NCI-H226 (cell line): ENCODE measurements at places on chromosomes 11 and 22.
A peak's percentile ranks its signal among the peaks of the same experiment; 100 is the strongest.

DNA sequence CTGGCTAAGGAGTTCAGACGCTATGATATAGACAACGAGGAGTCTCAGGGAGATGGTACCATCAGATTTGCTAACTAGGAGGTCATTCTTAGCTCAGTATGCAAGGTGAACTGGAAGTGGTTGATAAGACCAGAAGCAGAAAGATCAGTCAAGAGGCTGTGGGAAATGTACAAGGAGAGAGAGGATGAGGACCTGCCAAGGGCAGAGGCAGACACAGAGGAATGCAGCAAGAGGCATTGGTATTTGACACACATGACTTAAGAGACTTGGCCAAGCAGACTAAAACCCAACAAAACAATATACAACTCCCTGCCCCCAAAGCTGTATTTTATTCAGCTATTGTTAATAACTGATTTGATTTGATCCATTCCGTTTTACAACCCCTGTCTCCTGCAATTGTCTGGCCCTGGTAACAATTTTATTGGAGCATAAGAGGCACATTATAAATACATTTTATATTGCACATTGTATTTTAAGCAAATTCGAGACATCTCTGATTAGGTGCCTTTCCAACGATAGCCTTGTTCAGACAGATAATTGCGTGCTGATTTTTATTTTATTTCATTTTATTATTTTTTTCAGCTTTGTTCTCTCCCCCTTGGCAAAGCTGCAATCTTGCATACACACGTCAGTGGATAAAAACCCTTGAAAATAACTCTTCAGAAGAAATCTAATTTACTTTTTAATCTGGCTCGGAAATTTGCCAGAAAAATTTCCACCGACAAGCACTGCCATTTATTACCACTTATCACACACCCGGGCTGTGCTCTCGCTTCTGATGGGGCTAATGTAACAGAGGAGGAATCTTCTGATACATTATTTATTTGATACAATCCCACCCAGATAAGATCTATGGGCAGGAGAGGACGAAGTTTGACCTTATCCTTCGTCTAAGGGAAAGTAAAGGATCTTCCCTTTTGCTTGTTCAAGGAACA, 237.8 kb downstream of the NXPE2 start:
- no peak for DNase-seq

DNA sequence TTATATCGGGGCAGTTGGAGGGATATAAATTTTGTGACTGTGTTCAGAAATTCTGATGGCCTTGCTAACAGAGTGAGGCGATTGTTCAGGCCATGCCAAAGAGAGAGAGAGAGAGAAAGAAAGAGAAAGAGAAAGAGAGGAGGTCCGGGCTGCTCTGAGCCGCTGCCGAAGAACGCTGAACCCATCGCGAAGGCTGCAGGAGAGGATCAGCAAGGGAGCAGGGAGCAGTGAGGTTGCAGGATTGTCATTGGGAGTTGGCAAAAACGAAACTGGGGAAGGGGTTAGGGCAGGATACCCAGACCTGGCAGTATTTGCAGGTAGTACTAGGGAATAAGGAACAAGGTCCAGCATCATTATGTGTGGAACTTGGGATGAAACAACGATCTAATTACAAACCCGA, 537.1 kb downstream of the INSC start:
- no peak for DNase-seq

- peak; percentile 90 for DNase-seq
These were observed 21.8 kb downstream of the CLMP start for GRCh38 chr11:123173040-123173855.

DNA sequence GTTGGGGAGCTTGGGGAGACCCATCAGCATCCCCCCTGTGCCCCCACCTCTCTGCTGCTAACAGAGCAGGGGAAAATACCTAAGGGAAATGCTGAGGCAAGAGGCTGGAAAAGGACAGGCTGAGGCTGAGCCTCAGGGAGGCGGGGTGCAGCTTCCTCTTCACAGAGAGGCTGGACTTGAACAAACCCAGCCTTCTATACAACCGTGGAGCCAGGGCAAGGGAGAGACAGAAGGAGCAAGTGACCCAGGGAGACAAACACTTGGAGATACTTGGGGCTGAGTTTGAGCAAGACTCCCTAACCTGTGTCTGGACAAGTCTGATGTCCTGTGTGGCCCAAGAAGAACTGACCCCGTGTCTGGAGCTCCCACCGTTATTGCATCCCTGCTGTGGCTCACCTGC, at the start of gene SLCO2B1:
SLCO2B1 (plus strand) TSS at position 229 of the 400 bp plus-strand sequence. CDS start 275 bp downstream, outside the sequence.
- DNase-seq, result no peak

- DNase-seq, result no peak
These were observed 149.4 kb downstream of the SNX19 start for GRCh38 chr11:130766650-130767565.

DNA sequence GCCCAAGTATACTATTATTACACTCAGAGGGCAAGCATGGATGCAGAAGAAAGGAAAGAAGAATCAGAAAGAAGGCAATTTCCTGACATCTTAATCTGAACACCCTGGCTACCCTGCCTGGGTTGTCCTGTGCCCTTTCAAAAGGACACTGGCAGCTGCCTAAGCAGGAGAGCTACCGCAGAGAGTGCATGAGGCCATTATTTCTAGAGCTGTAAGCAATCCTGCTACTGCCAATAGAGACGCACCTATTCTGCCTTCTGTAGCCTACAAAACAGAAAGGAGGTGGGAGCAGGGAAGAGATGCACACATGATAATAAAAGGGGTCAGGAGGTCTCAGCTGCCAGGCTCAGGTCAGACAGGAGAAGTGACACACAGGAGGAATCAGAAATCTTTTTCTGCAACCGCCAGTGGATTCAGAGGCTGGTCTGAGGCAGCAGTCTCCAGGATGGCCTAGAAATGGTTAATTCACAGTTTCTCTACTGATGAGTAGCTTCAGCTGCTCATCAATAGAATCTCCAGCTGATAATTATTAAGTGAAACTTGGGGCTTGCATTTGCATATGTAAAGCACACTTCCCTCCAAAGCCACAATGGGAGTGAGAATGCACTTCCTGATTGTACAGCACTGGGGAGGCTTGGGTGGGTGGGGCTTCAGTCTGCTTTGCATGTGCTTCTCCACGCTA, 253.9 kb downstream of the LARGE1 start:
- no peak for DNase-seq

DNA sequence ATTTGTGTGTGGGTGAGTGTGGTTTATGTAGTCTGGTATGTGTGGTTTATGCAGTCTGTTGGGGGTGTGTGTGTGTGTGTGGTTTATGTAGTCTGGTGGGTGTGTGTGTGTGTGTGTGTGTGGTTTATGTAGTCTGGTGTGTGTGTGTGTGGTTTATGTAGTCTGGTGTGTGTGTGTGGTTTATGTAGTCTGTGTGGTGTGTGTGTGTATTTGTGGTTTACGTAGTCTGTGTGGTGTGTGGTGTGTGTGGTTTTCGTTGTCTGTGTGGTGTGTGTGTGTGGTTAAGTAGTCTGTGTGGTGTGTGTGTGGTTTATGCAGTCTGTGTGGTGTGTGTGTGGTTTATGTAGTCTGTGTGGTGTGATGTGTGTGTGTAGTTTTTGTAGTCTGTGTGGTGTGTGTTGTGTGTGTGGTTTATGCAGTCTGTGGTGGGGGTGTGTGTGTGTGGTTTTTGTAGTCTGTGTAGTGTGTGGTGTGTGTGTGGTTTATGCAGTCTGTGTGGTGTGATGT, 26.2 kb upstream of the PARVG start:
- DNase-seq, result no peak

DNA sequence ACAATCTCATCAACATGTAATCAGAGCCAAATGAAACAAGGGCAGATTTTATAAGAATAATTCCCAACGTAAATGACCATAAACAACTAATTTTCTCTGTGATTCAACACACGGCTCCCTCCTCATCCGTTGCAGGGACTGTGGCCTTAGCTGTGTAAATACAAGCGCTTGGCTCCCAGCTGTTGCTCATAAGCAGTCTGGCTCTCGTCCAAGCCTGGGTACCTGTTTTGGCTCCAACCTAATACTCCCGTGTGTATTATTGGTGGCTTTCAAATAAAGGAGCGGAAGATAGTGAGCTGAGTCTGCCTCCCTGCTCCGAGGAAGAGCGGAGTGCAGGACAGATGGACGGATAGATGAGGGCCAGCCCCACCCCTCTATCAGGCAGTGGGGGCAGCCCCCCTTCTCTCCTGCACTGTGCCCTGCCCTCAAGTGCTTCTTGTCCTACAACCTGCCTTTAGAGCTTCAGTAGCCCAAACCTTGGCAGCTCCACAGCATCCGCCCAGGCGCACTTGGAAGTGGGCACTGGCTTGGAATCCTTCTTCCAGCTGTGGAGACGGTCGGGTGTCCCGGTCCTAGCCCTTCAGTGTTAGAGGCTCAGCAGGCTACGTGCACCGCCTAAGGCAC, 670.9 kb downstream of the BRD1 start:
- no peak for DNase-seq

- no peak for DNase-seq
These were observed 11.7 kb downstream of the MIAT start for GRCh38 chr22:26669060-26669481.

- no peak for DNase-seq
These were observed 351.3 kb downstream of the LARGE1 start for GRCh38 chr22:33569018-33569417.

GRCh38 chr11:66047541-66048365, 1.2 kb downstream of the GAL3ST3 start:
- DNase-seq, result peak; percentile 22

DNA sequence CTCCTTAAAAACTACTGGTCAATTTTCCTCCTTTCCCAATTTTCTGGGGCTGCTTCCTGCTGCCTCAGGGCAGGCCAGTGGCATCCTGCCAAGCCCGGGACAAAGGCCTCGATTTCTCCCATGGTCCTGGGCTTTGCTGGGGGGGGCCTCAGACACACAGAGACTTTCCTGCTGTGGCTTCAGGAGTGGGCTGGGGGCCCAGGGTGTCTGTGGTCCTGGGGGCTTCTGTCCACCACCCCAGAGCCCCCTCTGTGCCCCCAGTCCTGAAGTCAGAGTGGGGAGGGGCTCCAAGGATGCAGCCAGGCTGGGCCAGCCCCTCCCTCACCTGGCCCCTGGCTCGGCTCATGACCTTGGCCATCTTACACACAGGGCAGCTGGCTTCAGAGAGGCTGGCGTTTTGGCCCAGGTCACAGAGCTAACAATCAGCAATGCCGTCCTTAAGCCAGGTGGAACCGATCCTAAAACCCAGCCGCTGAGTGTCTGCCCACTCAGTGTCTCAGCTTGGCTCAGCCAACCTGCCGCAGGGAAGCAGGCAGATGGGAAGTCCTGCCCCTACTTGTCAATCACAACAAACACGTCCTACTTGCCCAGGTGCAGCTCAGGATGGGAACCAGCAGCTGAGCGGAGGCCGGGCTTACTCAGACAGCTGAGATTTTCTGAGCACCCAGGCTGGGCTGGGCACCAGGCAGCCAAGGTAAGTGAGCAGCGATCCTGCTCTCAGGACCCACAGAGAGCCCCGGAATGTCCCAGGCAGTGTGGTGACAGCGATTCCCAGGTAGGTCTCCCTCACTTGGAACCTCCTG, 34.6 kb downstream of the OSBPL5 start:
- DNase-seq, result no peak

DNA sequence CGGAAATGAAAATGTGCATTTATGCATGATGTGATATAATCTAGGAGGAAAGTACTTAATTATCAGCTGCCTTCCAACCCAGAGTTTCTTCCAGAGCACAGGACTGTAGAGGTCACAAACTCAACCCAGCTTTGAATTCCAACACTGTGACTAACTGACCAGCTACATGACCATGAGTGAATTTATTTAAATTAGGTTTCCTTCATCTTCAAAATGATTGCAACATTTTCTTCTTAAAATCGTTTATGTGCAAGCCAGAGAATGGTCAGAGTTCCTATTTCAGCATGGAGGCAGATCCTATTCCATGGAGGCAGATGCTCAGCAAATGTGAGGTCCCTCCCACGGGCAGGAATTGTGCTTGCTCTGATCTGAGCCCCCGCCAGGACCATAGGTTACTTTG, 42.4 kb downstream of the OSBP start:
- peak; percentile 74 for DNase-seq

DNA sequence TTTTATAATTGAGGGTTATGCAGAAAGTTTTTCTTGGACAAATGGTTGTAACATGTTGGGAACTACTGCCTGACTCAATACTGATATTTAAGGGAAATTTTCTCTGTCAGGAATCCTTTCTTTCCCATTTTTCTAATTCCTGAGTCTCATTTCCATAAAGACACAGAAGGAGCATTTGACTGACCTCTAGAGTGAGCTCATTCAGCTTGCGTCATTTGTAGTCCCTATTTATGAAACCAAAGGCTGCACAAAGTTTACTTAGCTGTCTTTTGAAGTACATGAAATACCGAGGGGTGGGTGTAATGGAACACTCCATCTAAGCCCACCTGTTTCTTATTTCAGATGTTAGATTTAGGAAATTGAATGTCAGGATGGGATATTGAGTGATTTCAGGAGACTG, 359.5 kb upstream of the C11orf87 start:
- DNase-seq, result no peak

GRCh38 chr11:72680624-72681158, 6.5 kb upstream of the PDE2A start:
- DNase-seq, result no peak

DNA sequence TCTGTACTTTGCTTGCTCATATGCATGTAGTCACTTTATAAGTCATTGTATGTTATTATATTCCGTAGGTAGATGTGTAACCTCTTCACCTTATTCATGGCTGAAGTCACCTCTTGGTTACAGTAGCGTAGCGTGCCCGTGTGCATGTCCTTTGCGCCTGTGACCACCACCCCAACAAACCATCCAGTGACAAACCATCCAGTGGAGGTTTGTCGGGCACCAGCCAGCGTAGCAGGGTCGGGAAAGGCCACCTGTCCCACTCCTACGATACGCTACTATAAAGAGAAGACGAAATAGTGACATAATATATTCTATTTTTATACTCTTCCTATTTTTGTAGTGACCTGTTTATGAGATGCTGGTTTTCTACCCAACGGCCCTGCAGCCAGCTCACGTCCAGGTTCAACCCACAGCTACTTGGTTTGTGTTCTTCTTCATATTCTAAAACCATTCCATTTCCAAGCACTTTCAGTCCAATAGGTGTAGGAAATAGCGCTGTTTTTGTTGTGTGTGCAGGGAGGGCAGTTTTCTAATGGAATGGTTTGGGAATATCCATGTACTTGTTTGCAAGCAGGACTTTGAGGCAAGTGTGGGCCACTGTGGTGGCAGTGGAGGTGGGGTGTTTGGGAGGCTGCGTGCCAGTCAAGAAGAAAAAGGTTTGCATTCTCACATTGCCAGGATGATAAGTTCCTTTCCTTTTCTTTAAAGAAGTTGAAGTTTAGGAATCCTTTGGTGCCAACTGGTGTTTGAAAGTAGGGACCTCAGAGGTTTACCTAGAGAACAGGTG, 11.1 kb downstream of the CCND1 start:
- no peak for DNase-seq

- DNase-seq, result no peak
These were observed 22.4 kb downstream of the TSPAN18 start for GRCh38 chr11:44749189-44749588.

GRCh38 chr11:3627291-3627690, 14.5 kb downstream of the ART5 start:
- peak; percentile 72 for DNase-seq

- no peak for DNase-seq
These were observed 9.4 kb downstream of the BCL2L13 start for GRCh38 chr22:17647991-17648390.
